ENCODE measurements at places on chromosomes 3 and 15.
A peak's percentile ranks its signal among the peaks of the same experiment; 100 is the strongest.

DNA sequence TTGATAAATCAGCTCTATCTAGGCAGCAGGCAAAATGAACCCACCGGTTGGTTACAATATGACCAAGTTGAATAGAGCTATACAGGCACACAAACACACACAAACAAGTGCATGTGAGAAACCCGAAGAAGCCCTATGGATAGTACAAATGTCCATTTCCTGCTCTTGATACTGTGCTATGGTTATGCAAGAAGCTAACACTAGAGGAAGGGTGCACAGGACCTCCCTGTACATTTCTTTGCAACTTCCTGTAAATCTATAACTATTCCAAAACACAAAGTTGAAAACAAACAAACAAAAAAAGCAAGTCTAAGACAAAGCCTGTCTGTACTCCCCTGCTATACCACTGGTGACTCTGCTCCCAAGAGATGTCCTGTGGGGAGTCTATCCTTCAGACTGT, 8.2 kb upstream of the FAM240A start:
- no peak for DNase-seq

- DNase-seq = no peak
These were observed 195.9 kb downstream of the SLCO3A1 start for GRCh38 chr15:92049290-92049989.

DNA sequence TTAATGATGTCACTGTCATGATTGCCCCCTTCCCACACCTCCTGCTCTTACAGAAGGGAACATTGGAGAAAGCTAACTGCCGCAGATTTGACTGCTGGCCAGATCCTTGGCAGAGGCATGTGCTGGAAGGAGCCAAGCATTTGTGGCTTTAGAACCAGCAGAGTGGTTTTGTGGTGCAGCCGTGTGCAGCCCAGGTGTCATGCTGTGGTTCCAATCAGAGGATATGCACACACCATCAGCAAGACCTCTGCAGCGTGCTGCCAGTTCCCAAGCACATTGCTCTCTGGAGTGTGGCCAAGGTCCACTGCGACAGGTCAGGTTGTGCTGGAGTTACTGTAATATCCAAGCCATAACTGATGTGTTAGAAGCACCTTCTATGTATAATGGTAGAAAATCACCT, 61.6 kb downstream of the OTOL1 start:
- peak; percentile 73 for DNase-seq

DNA sequence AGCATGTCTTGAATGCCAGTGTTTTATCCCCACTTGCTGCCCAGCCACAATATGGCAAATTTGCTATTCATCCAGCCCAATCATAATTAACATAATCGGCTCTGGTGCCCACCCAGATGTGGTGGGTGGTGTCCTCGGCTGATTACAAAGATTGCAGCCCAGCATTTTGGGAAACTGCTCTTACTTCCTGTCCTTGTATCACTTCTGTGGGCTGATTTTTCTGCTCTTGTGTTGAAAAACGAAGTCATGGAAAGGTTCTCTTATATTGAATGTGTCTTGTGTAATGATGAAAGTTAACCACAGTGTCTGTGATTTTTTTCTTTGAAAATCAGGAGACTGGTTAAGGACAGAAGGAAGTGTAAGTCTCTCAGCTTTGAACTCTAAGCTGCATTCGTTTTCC, 141.7 kb downstream of the CACNA2D3 start:
- DNase-seq = no peak

- no peak for DNase-seq
These were observed 48.8 kb downstream of the CD86 start for GRCh38 chr3:122103821-122104514.

GRCh38 chr3:143002083-143002712, 828 bp downstream of the U2SURP start:
- peak; percentile 11 for DNase-seq

- peak; percentile 26 for DNase-seq
These were observed 19.2 kb downstream of the GYG1 start for GRCh38 chr3:149010504-149010951.

- DNase-seq = no peak
These were observed 35.1 kb upstream of the SLC6A11 start for GRCh38 chr3:10780922-10781321.

DNA sequence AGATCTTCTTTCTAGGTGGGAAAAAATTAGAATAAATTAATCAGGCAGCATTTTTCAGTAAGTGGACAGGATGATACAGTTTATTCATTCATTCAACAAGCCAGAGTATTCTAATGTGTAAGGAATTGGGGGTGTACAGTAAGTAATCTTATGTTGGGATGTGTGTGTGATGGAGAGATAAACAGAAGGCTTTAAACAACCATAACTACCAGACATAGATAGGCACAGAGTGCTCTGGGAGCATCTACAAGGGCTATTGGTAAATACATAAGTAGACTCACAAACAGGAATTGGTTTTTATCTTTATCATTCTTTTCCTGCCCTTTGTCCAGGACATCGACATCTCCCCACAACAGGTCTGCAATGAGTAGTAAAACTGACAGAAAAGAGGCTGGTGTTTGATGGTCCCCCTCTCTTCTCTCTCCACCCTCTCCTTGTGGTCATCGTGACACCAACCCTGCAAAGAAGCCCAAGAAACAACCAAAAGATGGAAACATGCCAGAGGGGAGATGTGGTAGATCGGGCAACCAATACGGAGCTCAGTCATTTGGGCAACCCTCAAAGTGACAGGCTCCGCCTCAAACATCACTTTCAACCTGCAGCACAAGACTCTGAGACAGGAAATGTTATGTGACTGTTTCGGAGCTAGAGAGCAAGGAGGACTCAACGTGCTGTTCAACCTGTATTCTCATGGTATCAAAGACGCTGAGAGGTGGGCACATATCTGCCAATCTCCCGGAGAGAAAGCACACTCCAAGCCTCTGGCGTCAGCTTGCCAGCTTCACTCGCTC, 28.7 kb upstream of the B3GNT5 start:
- no peak for DNase-seq

DNA sequence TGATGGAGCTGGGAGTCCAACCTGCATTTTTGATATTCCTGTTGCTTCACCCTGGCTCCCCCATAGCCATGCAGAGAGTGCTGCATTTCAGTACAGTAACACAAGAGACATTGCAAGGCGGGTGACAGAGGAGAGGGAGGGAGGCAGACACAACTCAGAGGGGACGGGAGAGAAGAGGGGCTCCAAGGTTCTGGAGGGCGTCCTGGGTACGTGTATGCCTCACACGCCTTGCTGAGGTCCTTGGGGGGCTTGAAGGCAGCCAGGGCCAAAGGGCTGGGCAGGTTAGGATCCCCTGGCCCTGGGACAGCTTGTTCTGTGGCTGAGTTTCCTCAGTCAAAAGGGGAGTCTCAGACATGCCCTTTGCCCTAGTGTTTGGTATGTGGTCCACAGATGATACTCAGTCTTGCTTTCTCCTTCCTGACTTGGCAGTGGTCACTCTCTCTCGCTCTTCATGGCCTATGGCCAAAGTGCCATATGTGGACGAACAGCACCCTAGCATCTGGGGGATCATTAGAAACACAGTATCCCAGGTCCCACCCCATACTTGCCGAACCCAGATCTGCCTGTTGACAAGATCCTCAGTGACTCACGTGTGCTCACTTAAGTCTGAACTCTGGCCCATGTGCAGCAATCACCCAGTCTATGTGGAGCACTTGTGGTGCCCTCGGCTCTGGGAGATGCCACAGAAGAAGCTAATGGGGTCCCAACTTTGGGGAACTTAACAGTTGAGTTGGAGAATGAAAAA, 52.9 kb downstream of the FGD5 start:
- DNase-seq = no peak

DNA sequence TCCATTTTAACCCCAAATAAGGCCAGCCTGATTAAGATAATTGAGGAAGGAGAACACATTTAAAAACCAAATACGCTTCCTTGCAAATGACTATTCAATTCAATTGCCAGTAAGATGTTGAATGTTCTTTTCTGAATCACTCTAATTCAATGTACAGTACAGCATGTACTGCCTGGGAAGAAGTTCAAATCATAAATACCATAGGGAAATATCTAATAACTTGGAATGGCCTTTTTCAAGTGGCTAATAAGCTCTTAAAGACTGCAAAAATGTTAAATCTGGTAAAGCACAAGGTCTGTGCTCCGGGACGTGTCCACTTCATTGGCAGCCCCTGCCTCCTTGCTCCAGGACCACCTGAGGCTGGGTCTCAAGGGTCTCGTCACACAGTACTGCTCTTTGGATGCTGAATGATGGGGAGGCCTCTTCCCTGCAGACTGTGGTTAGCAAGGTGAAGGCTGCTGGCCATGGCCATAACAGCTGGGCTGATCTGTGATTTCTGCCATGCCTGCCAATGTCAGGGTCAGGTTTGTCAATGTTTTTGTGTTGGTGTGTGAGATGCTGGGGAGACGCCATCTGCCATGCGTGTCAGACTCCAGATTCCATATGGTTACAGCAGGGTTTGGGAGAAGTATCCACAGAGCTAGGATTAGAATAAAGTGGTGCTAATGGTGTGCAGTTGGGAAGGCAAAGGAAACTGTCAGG, 300.5 kb downstream of the ADAMTS17 start:
- no peak for DNase-seq

DNA sequence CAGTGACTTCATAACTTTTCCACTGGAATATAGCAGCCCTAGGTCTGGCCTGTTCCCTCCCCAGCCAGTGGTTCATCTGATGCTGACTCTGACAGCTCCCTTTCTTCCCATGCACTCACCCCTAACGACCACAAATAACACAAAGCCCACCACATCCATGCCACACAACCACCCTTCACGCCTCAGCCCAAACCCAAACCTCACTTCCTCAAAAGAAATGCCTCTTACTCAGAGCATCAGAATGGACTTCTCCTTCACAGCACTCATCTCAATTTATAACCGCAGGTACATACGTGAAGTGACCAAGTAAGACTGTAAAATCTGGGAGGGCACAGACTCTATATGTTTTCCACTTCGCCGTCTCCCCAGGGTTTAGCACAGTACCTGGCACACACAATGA, 1.1 kb downstream of the RBSN start:
- DNase-seq = peak; percentile 40

DNA sequence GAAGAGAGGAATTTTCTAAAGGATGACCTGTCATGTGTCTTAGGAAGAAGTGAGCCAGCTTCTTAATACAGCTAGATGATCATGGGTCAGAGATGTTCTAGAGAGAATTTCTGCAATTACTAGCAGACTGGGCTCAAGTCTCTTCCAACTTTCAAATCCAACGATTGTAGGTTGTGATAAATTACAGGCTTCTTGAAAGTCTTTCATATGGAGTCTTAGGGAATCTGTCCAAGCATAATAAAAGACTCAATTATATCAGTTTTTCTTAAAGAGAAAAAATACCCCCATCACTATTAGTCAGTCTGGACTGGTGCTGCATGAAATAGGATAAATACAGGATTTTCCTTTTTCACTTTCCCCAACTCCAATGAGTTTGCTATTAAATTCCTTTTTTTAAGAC, 59.1 kb downstream of the DRD3 start:
- no peak for DNase-seq
